ENCODE measurements at places on chromosomes 3 and 15.

- no peak for DNase-seq
Measured at GRCh38 chr3:167813169-167814123, 77.9 kb downstream of the SERPINI1 start.

DNA sequence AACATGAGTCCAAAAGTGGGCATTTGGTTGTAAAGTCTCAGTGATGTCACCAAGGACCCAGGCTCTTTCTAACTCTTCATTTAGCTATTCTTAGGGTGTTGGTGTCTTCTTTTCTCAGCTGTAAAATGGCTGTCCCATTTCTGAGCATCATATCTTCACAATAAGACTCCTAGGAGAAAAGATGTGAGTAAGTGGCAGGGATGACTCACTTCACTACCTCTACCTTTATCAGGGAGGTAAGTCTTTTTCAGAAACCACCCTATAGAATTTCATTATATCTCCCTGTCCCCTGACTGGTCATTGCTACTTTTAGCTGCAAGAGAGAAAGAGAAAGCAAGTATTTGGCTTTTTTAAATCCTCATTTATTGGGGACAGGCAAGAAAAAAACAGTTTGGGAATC is 300.2 kb upstream of the RBMS3 start:
- no peak for DNase-seq

- no peak for DNase-seq
Measured at GRCh38 chr15:79828447-79828846, 68.4 kb downstream of the MTHFS start.

DNA sequence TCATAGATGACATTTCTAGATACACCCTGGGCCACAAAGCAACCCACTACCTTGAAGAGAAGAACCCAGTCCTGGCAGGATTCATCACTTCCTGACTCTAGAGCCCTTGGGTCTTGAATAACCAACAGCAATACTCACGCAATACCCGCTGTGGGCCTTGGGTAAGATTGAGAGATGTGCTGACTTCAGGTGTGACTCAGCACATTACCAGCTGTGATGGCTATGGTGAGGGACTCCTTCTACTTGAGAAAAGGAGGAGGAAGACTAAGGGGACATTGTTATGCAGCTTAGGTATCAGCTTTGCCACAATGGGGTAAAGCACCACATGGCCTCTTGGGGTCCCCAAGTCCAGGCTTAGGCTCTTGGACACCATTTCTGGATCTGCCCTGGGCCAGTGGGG is 14.9 kb downstream of the C3orf33 start:
- DNase-seq, result no peak

DNA sequence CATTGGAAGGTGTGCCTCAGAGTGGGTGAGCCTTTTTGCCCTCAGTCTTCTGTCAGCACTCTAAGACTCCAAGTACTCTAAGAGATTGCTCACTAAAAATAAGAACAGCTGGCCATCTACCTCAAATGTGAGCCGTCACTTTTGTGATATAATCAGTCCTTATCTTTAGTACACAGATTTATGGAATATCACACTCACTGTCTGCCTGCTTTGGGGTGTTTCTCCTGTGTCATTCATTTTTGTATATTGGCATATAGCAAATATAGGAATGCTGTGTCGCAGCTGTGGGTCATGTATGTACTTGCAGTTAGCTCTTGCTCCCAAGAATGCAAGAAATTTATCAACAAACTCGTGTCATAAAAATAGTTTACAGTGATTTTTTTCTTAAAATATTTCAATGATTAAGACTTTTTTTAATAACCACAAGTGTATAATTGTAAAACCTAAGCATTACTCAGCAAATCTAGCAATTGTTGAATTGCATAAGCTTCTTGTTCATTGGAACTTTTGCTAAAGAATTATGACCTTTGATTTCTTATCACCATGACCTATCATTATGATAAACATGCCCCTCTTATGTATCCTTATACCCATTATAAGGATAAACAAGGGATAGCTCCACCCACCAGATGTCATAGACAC is 18.8 kb downstream of the SETD5 start:
- no peak for DNase-seq

All from AG20443 (cell line).